HL-60 (cell line): ENCODE measurements at places on chromosomes 16 and 17.

- DNase-seq, result no peak
Measured at GRCh38 chr16:2751577-2752034, 832 bp upstream of the SRRM2 start.

DNA sequence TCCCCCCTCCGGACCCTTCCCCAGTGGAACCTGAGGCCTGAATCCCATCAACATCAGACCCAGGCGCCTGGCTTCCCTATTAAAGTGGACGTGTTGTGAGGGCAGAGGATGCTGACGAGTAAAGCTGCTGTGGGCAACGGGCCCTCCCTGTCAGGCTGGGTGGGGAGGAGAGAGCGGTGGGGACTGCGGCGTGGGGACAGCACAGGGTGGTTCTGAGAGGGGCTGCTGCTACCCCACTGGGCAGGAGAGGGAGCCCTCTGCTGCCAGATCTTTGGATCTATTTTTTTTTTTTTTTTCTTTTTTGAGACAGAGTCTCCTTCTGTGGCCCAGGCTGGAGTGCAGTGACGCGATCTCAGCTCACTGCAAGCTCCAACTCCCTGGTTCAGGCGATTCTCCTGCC, 5.9 kb downstream of the CA5A start:
- DNase-seq, result no peak

DNA sequence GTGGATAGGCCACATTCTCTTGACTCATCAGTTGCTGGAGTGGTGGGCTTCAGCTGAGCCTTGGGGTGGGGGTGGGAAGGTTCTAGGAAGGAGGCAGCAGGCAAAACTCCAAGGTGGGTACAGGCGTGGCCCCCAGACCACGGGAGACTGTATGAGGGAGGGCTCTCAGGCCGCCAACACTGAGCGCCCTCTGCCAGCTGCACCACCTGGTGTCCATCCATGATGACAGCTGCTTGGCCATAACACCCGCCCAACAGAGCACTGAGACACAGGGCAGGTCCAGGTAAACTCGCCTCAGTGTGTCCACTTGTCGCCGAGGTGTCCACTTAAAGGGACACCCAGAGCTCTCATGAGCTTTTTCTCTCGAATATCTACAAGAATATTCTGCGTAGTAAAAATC, 133.5 kb downstream of the C16orf95 start:
- no peak for DNase-seq

DNA sequence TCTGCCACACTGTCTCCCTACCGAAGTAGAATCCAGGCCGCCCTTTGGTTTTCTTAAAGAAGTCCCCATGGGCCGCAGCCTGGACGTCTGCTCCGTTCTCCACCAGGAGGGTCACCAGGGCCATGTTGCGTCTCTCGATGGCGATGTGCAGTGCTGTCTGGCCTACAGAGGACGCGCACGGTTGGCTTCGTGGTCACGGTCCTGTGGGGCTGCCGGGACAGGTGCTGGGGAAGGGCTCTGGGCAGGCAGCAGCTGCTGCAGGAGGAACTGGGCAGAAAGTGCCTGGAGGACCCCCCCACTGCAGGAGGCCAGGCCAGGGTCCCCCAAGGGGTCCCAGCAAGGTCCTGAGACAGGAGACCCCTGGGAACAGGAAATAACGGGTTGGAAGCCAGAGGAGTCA, 19.0 kb downstream of the TRPV1 start:
- no peak for DNase-seq

DNA sequence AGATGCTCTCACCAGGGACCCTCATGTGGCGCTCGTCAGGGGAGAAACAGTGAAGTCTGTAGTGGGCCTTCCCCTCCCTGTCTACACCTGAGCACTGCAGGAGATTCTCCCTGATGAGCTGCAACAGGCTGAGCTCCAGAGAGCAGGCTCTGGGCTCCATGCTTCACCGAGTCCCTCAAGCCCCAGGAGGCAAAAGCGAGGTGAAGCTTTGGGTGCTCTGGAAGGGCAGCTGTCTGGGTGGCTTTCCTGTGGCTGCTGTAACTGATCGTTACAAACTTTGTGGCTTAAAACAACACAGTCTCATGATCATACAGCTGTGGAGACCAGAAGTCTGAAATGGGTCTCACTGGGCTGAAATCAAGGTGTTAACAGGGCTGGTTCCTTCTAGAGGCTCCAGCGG, 12.1 kb upstream of the CD300LD start:
- no peak for DNase-seq

- no peak for DNase-seq
Measured at GRCh38 chr16:70805380-70805779, 4.4 kb upstream of the VAC14 start.

- no peak for DNase-seq
Measured at GRCh38 chr17:38322897-38323296, 20.9 kb downstream of the GPR179 start.

GRCh38 chr17:78826836-78827509, 13.6 kb downstream of the USP36 start:
- no peak for DNase-seq
